ENCODE measurements at places on chromosomes 5 and 9.
A peak's percentile ranks its signal among the peaks of the same experiment; 100 is the strongest.

DNA sequence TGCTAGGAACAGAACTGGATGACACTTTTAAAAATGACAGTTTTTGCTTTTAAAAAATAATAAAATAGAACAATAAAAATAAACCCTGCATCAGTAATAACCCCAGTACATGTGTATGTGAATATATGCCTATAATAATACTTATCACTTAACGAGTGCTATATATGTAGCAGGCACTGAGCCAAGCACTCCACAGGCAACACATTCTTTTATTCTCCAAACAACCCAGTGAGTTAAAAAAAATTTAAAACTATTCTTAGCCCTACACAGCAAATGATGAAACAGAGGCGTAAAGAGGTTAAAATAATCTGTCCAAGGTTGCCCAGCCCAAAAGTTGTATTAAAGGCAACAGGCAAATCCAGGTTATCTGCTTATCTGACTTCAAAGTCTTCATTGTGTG lies 124.5 kb upstream of the SMIM23 start:
- no peak for DNase-seq

GRCh38 chr9:133789778-133790177 lies 51.6 kb upstream of the SARDH start:
- no peak for DNase-seq

DNA sequence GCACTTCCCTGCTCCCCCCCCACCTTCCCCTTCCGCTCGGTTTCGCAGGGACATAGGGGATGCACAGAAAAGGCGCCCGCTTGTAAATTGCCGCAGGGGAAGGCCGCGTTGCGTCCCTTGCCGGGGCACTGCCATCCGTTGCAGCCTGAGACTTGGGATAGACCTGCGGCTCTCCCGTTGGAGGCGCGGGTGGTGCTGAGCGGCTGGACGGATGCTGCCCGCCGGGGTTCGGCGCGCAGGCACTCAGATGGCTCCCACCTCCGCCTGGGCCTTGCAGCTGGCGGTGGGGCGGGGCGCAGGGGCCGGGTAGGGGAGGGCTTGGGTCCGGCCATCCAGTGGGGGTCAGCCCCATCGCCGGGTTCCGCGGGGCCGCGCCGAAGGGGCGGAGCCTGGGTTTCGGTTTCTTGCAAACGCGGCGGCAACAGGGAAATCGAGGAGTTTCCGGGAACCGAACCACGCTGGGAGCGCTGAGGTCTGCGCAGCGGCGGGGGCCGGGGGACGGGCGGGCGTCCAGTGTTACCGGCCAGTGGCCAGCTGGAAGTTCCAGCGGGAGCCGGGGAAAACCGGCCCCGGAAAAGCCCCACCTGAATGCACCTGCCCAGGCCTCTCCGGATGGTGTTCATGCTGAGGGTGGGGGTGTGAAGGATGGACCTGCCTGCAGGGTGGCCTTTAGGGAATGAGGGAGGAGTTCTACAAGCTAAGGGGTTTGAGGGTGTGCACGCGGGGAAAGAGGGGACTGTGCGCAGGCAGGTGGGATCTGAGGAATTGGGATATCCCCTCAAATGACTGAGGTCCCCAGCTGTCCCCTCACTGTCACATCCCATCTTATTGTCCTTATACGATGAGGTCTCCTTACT lies 6.3 kb upstream of the IRF1 start:
- peak; percentile 58 for DNase-seq

- DNase-seq: no peak
These were observed 285.6 kb downstream of the RASEF start for GRCh38 chr9:82777366-82777765.

- no peak for DNase-seq
These were observed 3.7 kb downstream of the PHF24 start for GRCh38 chr9:34961574-34962490.

- no peak for DNase-seq
These were observed 401.2 kb downstream of the KIAA0825 start for GRCh38 chr5:94217216-94217615.

DNA sequence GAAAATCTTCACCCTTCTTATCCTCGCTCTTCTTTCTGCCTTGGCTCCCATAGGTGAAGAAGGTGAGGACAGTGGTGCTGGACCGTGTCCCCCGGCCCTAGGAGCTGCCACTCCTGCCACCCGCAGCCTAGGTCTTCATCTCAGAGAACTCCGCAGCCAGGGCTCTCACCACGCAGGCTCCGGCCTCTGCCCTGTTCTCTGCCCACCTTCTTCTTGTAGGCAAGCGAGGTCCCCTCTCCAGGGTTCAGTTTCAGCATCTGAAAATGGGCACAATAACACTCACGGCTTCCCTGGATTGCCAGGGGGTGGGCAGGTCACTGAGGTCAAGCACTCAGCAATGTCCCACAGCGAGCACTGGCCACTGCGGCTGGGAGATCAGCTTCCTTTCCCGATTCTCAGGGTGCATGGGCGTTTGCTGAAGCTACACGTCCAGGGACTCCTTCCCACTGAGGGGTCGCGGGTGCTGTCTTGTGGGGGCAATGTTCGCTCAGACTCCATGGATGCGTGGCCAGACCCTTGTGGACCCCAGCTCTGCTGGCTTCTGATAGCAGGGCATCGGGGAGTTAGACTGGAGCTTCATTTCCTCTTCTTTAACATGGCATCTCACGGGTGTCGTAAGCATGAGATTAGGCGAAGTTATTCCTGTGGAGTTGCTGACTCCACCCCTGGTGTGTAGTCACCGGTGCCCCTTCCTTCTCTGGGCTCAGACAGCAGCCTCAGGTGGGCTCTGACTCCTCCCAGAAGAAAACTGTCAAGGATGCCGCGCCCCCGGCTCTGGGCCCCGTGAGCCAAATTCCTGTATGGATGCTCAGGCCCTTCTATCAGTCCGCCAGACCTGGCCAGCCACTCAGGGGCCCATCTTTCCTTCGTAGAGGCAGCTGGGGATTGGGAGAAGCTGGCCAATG lies 145.1 kb upstream of the IRX2 start:
- DNase-seq: no peak

DNA sequence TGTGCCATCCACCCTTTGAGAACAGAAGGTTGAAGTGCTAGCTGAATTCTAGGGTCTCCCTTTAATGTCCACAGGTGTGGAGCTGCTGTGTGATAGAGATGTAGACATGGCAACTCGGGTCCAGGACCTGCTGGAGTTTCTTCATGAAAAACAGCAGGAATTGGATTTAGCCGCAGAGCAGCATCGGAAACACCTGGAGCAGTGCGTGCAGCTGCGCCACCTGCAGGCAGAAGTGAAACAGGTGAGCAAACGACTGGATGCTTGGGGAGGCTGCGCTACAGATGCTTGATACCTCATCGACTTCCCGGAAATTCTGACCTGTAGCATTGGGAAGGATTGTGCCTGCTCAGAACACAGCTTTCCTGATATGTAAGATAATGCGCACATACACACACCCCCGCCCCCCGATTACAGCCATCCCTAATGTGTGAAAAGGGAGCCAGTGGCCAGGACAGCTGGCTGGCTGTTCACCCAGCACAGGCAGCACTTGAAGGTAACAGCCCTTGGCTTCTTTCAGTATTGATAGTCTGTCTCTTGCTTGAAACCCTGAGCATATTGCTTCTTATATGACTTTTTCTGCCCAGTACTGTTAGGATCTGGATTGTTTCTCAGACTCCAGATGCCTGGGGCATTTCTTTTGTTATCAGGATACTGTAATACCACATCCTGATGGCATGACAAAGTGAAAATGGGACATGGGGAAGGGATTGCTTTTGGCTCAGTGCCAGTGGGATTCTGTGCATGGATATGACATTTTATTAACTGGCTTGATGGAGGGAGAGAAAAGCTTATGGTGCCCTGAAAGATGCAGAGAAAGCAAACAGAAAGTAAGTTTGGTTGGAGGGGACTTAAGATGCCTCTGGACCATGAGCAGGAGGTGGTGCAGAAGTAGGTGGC lies 216.8 kb upstream of the OTULINL start:
- no peak for DNase-seq

GRCh38 chr5:142816531-142817430 lies 46.6 kb downstream of the ARHGAP26 start:
- no peak for DNase-seq

DNA sequence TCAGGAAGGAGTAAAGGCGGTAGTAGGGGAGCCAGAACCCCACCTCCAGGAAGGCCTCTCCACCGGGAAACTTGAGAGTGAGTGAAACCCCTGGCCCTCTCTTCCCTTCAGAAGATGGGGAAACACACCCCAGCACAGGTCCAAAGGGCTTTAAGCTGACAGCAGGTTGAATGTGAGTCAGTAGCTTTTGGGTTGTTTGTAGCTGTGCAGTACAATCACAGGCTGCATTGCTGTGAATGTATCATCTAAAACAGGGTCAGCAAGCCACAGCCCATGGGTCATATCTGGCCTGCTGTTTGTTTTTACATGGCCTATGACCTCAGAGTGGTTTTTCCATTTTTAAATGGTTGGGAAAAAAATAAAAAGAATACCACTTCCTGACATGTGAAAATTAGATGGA lies 10.0 kb downstream of the OTULINL start:
- DNase-seq: no peak

DNA sequence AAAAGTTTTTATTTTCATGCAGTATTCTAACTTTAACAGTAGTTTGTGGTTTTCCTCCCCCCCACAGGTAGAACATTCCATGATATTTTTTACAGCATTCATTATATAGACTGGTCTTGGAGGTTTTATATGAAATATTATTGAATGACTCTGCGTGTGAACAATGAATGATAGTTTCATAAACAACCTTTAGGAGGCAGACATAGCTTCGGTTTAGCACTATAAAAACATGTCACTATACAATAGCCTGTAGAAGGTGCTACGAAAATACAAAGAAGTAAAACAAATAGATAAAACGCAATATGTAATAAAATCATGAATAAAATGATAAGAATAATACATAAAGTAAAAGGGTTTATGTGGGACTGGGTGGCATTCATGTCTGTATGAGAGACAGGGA lies 8.5 kb downstream of the KLF4 start:
- no peak for DNase-seq

- DNase-seq: no peak
These were observed 234.6 kb downstream of the ADGRV1 start for GRCh38 chr5:90793183-90793582.

DNA sequence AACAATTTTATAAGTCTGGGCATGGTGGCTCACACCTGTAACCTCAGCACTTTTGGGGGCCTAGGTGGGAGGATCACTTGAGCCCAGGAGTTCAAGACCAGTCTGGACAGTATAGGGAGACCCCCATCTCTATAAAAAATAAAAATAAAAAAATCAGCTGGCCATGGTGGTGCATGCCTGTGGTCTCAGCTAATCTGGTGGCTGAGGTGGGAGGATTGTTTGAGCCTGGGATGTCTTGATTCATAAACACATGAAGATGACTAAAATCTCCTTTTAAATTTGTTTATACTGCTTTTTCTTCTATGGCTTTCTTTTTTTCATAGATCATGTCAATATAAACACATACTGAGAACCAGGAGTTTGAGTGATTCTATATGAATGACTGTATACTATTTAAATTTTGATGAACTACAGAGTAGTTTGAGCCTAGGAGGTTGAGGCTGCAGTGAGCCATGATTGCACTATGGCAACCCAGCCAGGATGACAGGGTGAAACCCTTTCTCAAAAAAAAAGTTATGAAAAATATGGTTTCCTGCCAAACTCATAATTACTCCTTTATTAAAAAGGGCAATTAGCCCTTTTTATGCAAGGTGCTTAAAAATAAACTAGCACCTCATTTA lies 14.2 kb downstream of the RIC1 start:
- no peak for DNase-seq

DNA sequence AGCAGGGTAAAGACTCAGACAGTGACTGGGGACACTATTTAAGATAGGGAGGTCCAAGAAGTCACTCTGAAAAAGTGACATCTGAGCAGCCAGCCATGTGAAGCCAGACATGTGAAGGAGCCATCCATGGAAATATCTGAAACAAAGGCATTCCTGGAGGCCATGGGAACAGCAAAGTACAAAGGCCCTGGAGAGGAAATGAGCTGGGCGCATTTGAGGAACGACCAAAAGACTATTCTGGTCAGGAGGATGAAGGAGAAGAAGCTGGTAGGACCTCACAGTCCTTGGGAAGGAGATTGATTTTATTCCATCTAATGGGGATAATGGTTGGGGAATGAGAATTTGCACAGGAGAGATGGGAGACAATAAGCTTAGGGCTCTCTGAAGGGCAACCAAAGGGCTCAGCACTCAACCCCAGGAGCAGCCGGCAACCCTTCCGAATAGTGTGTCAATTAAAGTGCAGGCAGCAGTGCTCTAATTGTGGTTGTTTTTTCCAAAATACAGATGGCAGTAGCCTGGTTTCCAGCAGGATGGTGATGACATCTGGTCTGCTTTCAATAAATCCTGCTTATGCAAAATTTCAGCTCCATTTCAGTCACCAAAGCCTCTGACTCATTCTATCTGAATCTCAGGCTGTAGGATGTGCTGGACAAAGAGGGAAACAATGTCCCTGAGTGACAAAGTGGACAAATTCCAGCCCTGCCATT lies 26.7 kb downstream of the FOXI1 start:
- no peak for DNase-seq

- no peak for DNase-seq
These were observed 1096.9 kb upstream of the NUDT12 start for GRCh38 chr5:104659497-104659896.

DNA sequence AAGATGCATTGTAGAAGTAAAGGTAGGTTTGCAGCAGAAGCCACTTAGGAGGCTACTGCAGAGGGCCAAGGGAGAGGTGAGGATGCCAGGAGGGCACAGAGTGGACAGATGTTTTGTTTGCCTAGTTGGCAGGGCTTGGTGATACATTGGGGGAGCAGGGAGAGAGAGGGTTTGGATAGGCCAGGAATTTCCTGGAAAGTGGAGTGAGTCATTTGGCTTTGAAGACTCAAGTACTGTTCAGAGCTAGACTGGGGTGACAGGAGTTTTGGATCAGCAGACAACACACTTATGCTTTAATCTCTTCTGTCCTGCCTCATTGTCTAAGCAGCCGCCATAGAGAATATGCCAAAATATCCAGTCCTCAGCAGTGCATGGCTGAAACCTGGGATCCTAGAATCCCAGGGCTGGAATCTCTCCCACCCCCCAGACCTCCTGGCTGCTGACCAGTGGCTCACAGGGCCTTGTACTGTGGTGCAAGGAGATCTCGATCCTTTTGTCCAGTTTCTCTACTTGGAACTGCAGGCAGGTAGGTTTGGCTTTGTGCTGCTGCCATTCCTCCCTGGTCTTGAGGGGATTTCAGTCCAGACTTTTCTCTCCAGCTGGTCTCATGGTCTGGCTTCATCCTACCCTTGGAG lies 11.0 kb downstream of the TMEM268 start:
- DNase-seq: no peak

- DNase-seq: no peak
These were observed 154.4 kb upstream of the GRAMD2B start for GRCh38 chr5:126268697-126269315.
